ENCODE measurements at places on chromosomes 3 and 15. TPM values are rescaled to one million over a fixed set of nuclear protein-coding genes. Genes with fewer than 3 reads are reported as not detected.

Gene LEKR1
- total RNA-seq: 0.77 TPM

Gene GOLGA6L7
- total RNA-seq: not detected

Gene IGF2BP2
- 0.25 TPM for total RNA-seq

Gene ABI3BP
- total RNA-seq: not detected

Gene CYP19A1
- total RNA-seq: not detected

Gene DBR1
- total RNA-seq: 24.6 TPM

Gene PAK6
- total RNA-seq: 0.36 TPM

Gene BNIP2
- 109 TPM for total RNA-seq

Gene CHRFAM7A
- 0.50 TPM for total RNA-seq

Gene ZNF639
- 88.1 TPM for total RNA-seq

Gene SLC28A1
- not detected for total RNA-seq

Gene CLRN1
- total RNA-seq: not detected

DNA sequence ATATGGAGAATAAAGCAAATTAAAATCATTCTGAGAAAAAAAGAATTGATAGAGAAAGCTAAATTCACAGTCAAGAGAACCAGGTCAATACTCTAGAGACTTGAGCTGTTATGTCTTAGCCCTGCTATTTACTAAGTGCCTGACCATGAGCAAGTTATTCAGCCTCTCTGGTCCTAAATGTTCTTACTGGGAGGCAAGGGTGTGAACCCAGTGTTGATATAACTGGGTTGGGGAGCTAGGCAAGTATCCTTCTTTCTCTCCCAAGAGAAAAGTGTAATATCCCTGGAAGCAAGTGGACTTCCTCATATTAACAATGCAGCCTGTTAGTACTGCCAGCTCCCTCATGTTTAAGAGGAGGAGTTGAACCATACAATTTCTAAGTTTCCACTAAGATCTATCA, 488.9 kb upstream of the RASGRP1 start:
- no peaks in the 10 kb centered on the region for H3K36me3 ChIP-seq
- no peak overlapping the region for H3K4me3 ChIP-seq
- no peaks in the 10 kb centered on the region for H3K27me3 ChIP-seq
- no peak for DNase-seq
- no peak overlapping the region for H3K27ac ChIP-seq

DNA sequence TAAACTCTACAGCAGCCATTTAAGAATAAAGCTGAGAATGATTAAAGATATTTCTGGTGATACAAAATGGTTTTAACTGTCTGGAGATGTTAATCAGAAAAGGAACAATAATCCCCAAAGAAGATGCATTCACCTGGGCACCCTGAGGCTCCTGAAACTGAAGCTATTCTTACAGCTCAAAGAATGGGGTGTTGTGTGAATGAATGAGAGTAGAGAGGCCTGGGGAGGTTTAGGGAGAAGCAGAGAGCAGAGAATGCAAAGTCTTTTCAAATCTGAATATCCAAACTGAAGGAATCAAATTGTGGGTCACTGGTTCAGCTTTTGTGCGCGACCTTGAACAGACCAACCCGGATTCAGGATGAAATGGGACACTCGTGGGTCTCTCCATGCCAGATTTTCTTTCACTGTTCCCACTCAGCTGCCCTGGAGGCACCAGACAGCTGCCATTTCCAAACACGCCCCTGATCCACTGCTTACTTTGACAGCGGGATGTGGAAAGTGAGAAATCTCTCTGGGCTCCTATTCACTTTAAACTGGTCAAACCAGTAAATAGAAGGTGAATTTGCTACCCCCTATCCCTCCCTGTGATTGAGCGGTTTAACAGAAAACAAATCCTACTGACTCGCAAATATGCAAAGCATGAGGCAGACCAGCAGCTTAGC, 485.5 kb upstream of the THBS1 start:
- DNase-seq: no peak
- H3K27me3 ChIP-seq: no peaks in the 10 kb centered on the region
- H3K4me3 ChIP-seq: no peak overlapping the region
- H3K36me3 ChIP-seq: no peaks in the 10 kb centered on the region
- H3K27ac ChIP-seq: no peak overlapping the region
- H3K4me1 ChIP-seq: no peaks in the 10 kb centered on the region

GRCh38 chr3:120637851-120638559, 41.9 kb downstream of the NDUFB4 start:
- no peak overlapping the region for H3K4me3 ChIP-seq
- no peaks in the 10 kb centered on the region for H3K36me3 ChIP-seq
- H3K4me1 ChIP-seq: peaks cover 2% of the 10 kb centered on the region
- DNase-seq: no peak

- no peak overlapping the region for H3K27ac ChIP-seq
- no peak overlapping the region for H3K4me3 ChIP-seq
- H3K4me1 ChIP-seq: peaks cover 8% of the 10 kb centered on the region
- no peak for DNase-seq
- no peaks in the 10 kb centered on the region for H3K27me3 ChIP-seq
- H3K36me3 ChIP-seq: peaks cover 90% of the 10 kb centered on the region
These were observed 7.9 kb downstream of the ALAS1 start for GRCh38 chr3:52205727-52206372.

- DNase-seq: no peak
- no peaks in the 10 kb centered on the region for H3K4me1 ChIP-seq
- H3K4me3 ChIP-seq: no peak overlapping the region
These were observed 132.9 kb downstream of the KCNMB2 start for GRCh38 chr3:178669022-178669601.

DNA sequence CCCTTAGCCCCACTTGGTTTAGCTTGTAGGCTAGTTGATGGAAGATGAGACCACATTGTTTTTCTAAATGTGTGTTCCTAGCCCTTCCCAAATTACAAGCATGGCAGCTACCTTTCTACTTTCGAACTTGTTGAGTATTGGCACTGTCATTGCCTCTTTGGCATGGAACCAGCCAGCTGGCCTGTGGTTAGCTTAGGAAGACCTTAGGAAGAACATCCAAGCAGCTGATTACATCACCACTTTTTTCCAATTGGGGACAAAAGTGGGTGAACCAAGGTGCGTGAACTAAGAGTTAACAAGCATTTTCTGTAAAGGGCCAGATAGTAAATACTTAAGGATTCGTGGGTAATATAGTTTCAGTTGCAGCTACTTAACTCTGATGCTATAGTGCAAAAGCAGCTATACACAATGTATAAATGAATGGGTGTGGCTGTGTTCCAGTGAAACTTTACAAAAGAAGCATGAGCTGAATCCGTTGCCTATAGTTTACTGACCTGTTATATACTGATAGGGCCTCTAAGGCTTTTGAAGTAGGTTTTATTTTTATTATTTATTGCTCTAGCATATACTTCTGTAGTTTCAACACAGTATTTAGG, 8.5 kb downstream of the KLHL18 start:
- peaks cover 38% of the 10 kb centered on the region for H3K36me3 ChIP-seq
- peaks cover 15% of the 10 kb centered on the region for H3K4me1 ChIP-seq
- H3K27ac ChIP-seq: no peak overlapping the region
- no peaks in the 10 kb centered on the region for H3K27me3 ChIP-seq
- no peak overlapping the region for H3K4me3 ChIP-seq

GRCh38 chr3:54273791-54274190, 151.4 kb downstream of the CACNA2D3 start:
- H3K4me3 ChIP-seq: no peak overlapping the region
- no peak for DNase-seq
- no peaks in the 10 kb centered on the region for H3K36me3 ChIP-seq
- H3K27me3 ChIP-seq: no peaks in the 10 kb centered on the region
- no peaks in the 10 kb centered on the region for H3K4me1 ChIP-seq

GRCh38 chr15:55132672-55133071, 64.1 kb downstream of the RSL24D1 start:
- H3K4me3 ChIP-seq: no peak overlapping the region
- DNase-seq: no peak
- H3K4me1 ChIP-seq: no peaks in the 10 kb centered on the region
- H3K27me3 ChIP-seq: no peaks in the 10 kb centered on the region

DNA sequence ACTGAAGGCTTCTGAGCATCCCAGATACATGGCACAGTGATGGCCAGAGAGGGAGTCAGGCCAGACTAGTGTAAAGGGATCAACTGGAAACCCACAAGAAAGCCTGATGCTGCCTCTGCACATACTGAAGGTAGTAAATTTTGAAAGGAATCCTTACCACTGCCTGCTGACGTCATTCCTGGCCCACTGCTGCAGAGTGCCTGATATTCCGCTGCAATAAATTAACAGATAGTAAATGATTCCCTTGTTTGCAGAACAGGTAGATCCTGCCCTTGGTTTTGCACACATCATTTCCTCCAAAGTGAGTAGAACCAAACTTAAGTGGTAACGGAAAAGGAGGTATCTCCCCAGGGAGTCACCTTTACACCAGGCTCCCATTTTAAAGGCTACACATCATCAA, 146.7 kb downstream of the FBN1 start:
- no peak overlapping the region for H3K4me3 ChIP-seq
- H3K4me1 ChIP-seq: no peaks in the 10 kb centered on the region
- no peaks in the 10 kb centered on the region for H3K27me3 ChIP-seq
- H3K27ac ChIP-seq: no peak overlapping the region

GRCh38 chr15:52682200-52682599, 3.0 kb upstream of the ATOSA start:
- peaks cover 7% of the 10 kb centered on the region for H3K4me1 ChIP-seq
- H3K36me3 ChIP-seq: peaks cover under 1% of the 10 kb centered on the region

DNA sequence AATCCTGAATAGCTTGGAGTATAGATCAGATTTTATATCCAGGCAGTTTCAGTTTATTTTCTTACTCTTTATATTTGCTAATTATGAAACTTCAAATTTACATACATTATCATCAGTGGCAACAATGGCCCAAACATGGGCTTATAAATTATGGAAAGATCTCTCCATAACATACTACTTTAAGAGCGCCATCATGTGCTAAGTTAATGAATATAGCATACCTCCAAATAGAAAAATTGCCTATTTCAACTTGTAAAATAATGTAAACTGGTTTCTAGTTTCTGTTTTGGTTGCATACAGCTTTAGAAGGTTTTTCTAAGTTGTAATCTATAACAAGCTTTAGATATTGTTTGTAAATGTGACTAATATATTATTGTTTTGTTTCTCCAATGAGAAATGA, 531.3 kb upstream of the UBE2E2 start:
- H3K4me3 ChIP-seq: no peak overlapping the region
- no peaks in the 10 kb centered on the region for H3K27me3 ChIP-seq
- no peak for DNase-seq
- no peaks in the 10 kb centered on the region for H3K36me3 ChIP-seq
- H3K4me1 ChIP-seq: no peaks in the 10 kb centered on the region

GRCh38 chr3:23202203-23202920, 765 bp upstream of the UBE2E2 start:
- peaks cover 2% of the 10 kb centered on the region for H3K27me3 ChIP-seq
- no peak for DNase-seq
- H3K36me3 ChIP-seq: no peaks in the 10 kb centered on the region
- peaks cover 10% of the 10 kb centered on the region for H3K4me1 ChIP-seq
- peak overlapping the region; percentile 64 for H3K4me3 ChIP-seq

DNA sequence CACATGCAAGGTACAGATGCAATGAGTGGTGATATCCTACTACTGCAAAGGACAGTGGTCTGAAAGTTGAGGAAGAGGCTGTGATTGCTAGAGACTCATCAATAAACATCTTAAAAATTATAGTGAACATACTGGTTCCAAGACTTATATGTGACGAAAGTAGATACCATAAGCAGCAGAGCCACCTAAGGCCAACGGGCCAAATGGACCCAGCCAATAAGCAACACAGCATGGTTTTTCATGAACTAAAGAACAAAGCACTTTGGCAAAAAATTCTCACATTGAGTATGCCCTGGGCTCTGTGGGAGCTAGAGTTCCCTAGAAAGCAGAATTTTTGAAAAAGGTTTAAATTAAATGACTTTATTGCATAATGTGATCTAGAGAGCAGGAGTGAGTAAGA, 272.1 kb downstream of the SI start:
- H3K27me3 ChIP-seq: no peaks in the 10 kb centered on the region
- no peak overlapping the region for H3K4me3 ChIP-seq
- no peaks in the 10 kb centered on the region for H3K4me1 ChIP-seq

DNA sequence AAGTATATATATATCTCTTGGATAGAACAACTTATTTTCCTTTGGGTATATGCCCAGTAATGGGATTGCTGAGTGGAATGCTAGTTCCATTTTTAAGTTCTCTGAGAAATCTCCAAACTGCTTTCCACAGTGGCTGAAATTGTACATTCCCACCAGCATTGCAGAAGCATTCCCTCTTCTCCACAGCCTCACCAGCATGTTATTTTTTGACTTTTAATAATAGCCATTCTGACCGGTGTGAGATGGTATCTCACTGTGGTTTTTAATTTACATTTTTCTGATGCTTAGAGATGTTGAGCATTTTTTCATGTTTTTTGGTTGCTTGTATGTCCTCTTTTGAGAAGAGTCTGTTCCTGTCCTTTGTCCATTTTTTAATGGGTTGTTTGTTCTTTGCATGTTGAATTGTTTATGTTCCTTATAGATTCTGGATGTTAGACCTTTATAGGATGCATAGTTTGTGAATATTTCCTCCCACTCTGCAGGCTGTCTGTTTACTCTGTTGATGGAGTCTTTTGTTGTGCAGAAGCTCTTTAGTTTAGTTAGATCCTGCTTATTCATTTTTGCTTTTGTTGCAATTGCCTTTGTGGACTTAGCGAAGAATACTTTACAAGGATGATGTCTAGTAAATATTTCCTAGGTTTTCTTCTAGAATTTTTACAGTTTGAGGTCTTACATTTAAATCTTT, 82.7 kb upstream of the NR2F2 start:
- H3K36me3 ChIP-seq: no peaks in the 10 kb centered on the region
- DNase-seq: no peak
- H3K27ac ChIP-seq: no peak overlapping the region
- no peaks in the 10 kb centered on the region for H3K27me3 ChIP-seq

DNA sequence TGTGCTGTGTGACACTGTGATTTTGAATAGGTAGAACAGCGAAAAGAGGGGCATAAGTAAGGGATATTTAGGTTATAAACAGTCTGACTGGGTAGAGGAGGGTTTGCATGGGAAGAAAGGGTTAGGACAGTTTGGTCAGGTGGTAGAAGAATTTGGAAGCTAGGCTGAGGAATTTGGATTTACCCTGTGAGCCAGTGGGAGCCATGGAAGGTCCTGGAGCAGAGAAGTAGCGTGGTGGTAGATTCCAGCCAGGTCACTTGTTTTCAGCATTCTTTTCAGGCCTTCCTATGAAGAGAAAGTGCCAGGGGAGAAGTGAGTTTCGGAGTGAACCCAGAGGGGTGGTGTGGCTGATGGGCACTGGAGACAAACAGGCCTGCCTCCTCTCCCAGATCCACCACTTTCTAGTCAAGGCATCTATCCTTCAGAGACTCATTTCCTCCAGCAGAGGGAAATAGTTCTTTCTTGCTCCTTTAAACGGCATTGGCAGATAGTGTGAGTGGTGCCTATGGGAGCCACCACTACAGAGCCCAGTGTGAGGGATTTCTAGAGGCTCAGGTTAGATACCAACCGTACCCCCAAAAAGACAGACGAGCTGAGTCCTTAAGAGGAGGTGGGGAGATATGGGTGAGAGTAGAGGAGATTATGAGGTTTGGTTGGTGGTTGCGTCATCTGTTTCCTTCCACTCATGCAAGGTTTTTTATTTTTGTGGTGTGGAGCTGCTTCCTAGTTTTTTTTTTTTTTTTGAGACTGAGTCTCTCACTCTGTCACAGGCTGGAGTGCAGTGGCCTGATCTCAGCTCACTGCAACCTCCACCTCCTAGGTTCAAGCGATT, 21.2 kb downstream of the PXK start:
- no peak overlapping the region for H3K27ac ChIP-seq
- peaks cover 26% of the 10 kb centered on the region for H3K4me1 ChIP-seq
- no peak for DNase-seq

GRCh38 chr3:119508172-119508845, 10.0 kb downstream of the TIMMDC1 start:
- DNase-seq: no peak
- no peaks in the 10 kb centered on the region for H3K27me3 ChIP-seq
- H3K36me3 ChIP-seq: peaks cover 54% of the 10 kb centered on the region
- H3K4me3 ChIP-seq: no peak overlapping the region

GRCh38 chr3:78174821-78175220, 1134.9 kb downstream of the ROBO2 start:
- no peak for DNase-seq
- no peak overlapping the region for H3K27ac ChIP-seq
- H3K27me3 ChIP-seq: no peaks in the 10 kb centered on the region
- H3K4me3 ChIP-seq: no peak overlapping the region

All from CD4-positive, alpha-beta T cell (primary cell).